C1 segment of cervical spinal cord (tissue), 14 donors: ENCODE measurements at places on chromosomes 4 and X.

DNA sequence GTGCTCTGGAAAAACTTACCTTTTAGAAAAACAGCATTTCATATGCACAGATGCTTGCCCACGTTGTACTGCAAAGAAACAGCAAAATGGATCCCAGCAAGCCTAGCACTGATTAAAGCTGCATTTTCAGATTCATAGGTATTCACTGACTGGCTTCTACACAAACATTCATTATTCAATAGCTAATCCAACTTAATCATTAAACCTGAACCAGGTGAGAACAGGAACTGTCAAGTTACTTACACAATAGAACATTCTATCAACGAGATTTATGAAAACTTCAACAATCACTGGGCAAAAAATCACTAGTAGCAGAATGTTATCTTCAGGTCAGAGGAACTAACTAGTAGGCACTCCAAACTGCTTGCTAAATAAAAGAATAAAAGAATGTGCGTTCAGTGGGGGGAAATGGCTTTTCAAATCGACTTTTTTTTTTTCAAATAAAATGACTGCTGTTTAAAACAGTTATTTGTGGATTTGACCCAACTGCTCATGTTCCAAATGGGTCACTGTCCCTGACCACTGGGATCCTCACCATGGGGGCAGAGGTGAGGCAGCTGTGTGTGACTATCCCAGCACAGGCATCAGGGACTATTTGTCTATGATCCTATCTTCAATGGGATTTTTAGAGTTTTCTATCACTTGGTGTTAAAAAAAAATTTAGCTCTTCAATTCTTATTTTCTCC, 42.3 kb downstream of the STX18 start:
- DNase-seq, result no peak

DNA sequence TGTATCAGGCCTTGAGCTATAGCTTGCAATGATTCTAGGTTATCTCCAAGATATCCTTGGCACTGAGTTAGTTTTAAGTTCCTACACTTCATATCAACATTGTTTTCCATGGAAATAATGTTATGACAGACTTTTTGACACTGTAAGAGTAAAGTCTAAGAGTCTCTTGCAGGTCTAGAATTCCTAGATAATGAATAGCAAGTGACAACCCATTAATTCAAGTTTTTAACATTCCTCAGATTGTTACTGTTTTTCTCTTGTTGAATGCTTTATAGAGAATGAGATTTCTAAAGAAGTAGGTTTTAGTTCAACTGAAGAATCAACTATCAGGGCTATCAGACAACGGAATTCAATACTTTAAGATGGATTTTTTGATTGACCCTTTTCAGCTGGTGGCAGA, 276.1 kb downstream of the PPP3CA start:
- no peak for DNase-seq

GRCh38 chrX:18146954-18147353, 73.7 kb downstream of the BEND2 start:
- DNase-seq, result no peak

DNA sequence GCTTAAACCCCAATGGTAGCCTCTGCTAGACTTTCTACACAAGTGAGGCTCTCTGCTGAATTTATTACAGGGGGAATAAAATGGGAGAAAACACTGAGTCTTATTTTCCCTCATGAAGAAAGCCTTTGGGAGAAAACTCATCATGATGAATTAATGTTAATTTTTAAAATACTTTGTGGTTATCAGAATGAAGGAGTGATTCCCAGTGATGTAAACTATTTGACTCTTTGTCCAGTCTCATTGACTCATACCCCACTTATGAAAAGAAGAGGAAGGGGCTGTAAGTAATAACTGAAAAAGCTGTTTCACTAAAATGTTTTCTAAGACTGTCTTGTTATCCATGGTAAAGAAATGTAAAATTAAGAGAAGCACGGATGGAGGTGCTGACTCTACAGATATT, 208.8 kb downstream of the GRIA3 start:
- no peak for DNase-seq

DNA sequence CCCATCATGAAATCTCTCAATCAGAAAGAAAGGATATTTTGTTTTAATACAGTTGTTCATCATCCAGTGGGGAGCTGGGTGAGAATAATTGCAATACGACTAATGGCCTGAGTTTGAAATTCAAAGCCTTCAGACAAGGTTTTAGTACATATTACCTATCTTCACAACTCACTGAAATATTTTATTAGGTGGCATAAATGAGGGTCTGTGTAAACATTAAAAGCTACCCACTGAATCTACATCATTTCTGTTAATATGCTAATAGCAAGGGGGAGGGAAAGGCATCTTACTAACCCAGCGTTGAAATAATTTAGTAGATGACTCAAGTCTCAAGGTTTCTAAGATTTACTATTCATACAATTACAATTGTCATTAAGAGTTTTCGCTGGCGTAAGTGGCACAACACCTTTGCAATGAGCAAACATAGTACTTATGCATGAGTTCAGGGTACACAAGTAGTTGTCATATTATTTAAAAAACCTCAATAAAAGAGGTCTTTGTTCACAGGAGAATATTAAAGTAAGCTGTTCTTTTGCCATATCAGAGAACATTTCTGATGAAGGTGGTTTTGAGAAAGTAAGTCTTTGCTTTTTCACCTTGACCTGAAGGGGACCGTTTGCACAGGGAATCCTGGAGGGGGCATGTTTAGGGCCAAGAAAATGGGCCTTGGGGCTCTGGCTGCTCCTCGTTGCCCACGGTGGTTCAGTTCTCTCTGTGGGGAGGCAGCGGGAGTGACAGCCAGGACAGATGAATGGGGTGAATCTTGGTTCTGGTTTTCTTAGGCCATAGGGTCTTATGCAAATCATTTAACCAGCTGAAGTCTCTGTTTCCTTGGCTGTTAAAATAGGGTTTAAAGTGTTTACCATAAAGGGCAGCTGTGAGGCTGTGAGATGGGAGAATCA, 4.5 kb upstream of the RHOH start:
- no peak for DNase-seq

GRCh38 chrX:53599781-53600396, 86.6 kb downstream of the HUWE1 start:
- no peak for DNase-seq

GRCh38 chr4:140094438-140095420, 59.3 kb downstream of the MAML3 start:
- peak; percentile 22 for DNase-seq

- DNase-seq, result no peak
Observed at GRCh38 chr4:81221303-81222081, 6.5 kb upstream of the PRKG2 start.

DNA sequence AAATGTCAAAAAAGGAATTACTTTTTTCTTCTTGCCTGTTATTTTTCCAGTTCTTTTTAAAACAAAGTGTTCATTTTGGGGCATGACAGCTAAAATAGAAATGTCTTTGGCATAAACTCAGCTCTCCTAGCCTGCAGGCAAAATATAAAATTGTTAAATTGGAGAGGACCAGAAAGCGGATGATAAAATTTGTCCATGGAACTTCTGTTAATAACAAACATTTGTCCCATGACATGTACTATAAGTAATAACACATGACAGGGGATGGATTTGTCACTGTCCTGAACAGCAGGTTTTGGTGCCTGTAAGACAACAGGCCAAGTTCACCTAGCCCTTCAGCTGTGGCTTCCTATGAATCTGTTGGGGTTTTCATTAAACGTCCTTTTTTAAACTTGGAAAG, 184.0 kb upstream of the TTC29 start:
- no peak for DNase-seq

GRCh38 chr4:104860238-104861123, 286.2 kb upstream of the TET2 start:
- no peak for DNase-seq

DNA sequence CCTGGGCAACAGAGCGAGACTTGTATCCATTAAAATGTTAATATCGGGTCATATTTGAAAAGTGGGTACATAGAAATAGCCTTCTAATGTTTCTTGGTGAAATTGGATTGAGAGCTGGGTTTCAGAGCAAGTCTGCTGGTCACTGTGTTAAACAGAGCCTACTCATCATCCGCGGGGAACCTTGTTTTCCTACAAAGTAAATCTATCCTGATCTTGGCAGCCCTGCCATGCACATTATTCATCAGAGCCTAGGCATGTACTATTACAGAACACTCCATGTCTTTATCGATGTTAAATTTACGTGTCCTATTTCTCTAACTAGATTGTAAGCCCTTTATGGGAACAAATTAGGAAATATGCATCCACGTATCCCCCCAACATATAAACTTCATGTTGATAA, 18.7 kb downstream of the SETD7 start:
- no peak for DNase-seq

- DNase-seq, result no peak
Observed at GRCh38 chr4:85793233-85793585, 318.3 kb downstream of the ARHGAP24 start.

DNA sequence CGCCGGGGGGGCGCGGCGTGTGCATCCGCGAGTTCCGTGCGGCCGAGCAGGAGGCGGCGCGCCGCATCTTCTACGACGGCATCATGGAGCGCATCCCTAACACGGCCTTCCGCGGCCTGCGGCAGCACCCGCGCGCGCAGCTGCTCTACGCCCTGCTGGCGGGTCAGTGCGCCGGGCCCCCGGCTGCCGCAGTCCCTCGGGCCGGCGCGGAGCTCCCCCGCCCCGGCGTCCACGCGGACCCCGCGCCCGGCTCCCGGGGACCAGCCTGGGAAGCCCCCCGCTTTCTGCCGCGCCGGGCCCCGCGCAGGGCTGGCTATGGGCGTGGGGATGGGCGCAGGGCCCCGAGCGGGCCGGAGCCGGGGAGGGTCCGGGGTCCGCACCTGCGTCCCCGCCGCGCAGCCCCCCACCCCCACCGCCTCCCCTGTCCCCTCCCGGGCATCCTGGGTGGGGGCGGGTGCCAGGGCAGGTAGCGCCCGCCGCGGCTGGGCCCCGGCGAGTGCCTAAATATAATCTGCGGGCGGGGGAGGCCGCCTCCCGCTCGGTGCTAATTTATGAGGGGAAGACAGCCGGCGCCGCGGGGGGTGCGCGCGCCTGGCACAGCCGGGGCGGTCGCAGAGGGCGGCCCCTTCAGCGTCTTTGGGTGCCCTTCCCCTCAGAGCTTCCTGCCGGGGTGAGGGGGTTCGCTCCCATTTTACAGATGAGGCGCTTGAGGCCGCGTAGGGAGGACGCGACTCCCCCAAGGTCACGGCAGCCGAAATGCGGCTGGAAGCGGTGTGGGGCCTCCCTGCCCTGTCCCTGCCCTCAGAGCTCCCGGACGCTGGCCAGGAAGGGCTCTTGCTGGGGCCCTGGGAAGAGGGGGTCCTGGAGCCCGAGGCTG, 837 bp downstream of the NAT8L start:
- no peak for DNase-seq

DNA sequence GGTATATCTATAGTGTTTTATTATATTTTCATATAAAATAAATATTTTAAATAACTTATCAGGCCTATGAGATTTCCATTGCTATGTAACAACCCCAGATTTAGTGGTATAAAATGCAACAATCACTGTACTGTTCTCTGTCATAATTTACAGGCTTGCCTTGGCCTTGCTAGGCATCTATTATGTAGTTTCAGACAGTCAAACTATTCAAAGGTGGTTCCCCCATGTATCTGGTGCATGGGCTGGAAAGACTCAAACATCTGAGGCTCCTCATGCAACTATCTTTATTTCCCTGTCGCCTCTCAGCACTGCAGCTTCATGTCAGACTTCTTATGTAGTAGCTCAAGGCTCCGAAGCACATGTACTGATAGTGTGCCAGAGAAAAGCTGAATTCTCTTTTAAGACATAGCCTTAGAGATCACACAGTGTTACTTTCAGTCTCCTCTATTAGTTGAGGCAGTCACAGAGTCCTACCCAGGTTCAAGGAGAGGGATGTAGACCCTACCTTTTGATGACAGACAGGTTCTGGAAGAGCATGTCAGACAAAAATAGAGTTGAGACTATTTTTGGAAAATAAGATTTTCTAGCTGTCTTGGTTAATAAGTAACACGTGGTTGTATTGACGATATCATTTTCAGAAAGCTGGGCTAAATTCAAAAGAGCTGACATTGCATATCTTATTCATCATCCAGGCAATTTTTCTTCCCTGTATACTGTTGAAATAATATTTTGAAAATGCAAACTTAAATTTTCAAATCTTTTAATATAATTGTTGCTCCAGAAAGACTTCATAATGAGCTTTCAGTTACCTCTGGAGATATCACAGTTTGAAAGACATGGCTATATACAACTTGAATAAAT, 19.4 kb downstream of the MTTP start:
- DNase-seq, result no peak

DNA sequence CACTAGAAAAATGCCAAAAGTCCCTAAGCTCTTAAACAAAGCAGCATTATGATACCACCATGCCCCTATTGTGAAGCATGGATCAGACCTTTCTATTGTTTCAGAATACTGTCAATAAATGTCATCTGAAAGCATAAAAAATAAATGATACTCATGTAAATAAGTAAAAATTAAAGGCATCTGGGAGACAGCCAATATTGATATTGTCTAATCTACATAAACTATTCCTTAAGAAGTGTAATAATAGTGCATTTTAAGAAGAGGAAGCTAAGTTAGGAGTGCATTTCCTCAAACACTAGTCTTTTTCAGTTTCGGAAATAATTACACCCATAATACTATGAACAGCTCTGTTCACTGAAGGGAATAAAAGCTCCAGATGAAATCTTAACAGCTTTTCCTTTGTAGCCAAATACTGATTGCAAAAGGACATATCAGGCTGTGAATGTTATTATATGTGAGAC, 181.6 kb downstream of the SPOCK3 start:
- DNase-seq, result no peak

DNA sequence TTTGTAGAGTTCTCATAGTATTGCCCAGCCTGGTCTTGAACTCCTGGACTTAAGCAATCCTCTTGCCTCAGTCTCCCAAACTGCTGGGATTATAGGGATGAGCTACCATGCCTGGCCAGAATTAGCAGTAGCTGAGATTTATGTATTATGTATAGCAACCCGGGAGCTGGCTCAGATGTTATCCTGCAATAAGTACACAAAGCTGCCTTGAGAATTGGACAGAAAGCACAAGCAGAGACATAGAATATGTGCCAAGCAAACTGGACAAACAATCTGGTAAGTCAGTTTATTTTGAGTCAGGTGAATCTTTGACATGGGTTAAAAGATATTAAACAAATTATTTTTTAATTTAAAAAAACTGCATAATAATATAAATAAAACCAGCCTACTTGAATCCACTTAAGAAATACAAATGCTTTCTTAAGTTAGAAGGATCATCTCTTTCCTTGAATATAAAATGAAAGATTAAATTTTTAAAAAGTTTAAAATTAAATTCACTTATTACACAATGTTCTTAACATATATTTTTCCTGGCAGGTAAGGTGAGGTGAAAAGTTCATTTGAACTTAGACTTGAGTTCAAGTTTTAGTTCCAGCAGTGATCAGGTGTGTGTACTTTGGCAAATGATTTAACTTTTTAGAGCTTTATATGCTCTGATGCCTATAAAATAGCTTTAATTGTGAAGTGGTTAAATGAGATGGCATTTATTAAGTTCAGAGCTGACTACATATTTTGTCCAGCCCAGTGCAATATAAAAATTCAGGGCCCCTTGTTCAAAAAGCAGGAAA, 87.8 kb upstream of the ACSL1 start:
- no peak for DNase-seq

DNA sequence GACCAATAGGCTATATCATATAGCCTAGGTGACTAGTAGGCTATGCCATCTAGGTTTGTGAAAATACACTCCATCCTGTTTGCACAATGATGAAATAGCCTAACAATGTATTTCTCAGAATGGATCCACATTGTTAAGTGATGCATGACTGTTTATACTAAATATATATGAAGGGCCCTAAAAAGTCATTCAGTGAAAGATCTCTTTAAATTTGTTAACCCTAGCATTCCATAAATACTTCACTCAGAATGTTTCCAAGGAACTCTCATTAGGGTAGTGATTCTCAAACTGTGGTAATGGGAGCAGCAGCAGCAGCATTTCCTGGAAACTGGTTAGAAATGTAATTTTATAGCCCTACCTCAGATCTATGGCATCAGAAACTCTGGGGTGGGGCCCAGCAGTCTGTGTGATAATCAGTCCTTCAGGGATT, 74.9 kb downstream of the PRRG1 start:
- DNase-seq, result no peak
